ENCODE measurements at places on chromosomes 2 and 18.

DNA sequence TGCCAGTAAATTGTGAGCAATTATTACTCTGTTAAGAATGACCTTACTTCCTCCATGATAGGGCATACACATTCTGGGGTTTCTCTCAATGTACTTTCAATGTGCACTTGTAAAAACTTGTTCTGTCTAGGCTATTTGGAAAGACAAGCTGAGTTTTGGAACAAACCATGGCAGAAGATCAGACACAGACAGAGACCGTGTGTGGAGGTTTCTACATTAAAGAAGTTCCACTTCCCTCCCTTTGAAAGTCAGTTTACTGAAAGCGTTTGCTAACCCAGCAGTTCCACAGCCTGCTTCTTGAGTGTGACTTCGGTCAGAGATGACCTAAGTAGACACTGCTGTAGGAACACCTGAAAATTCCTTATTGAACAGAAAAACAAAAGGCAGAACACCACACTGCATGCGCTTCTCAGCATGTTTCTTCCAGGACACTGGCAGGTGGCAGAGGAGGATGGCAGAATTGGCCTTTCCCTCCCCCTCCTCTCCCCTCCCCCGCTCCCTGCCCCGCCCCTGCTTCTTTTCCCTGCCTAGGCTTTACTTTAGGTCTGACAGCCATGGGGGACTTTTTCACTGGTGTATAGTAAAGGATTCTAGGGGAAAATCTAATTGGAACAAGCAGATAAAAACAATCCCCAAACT is 109.8 kb downstream of the NOL10 start:
- peak; percentile 69 for DNase-seq

DNA sequence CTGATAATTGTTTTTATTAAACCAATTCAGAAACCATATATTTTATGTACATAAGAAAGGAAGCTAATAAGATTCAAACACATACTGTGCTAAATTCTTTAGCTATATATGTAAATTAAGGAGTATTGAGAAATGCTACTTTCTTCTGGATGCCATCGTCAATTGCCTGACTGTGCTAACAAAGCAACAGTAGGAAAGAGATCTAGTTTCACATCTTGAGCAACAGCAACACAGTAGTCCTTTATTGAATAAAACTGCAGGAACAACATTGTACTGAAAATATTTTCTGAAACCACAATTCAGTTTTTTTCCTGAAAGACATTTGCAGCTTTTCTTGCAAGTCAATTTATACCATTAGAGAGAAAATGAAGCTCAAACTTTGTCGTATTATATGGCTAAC is 1404.9 kb upstream of the SLC39A10 start:
- no peak for DNase-seq

DNA sequence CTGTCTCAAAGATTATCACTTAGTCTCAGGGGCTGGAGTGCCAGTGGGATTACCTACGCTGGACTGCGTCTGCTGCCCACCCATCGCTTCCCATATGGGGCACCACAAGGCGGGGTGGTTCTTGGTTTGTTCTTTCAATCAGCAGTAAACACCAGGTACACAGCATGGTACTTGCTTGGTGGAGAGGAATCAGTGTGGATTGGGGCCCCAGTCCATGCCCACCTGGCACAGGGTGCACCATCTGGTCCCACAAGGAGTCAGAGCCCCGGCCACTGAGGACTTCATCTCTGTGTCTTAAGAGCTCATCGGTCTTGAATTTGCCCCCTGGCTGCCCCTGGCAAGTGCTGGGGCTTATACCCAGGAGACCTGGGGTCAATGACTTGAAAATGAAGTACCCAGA is 96.2 kb downstream of the GLI2 start:
- no peak for DNase-seq

DNA sequence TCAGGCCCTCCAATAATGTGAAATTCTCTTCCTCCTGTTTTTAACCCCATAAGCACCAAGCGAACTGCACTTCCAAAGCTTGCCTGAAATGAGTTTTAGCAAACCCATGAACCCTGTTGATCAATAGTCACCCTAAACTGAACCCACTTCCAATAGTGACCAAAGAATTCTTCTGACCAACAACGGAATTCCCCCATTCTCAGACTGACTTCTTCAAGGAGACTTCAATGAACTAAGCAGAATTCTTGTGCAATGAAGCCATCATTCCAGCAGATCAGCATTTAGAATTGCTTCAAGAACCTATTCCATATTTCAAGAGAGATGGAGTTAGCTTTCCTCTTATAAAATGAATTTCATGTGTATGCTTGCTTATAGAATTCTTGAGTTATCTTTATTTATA is 176.9 kb upstream of the FN1 start:
- DNase-seq = no peak

DNA sequence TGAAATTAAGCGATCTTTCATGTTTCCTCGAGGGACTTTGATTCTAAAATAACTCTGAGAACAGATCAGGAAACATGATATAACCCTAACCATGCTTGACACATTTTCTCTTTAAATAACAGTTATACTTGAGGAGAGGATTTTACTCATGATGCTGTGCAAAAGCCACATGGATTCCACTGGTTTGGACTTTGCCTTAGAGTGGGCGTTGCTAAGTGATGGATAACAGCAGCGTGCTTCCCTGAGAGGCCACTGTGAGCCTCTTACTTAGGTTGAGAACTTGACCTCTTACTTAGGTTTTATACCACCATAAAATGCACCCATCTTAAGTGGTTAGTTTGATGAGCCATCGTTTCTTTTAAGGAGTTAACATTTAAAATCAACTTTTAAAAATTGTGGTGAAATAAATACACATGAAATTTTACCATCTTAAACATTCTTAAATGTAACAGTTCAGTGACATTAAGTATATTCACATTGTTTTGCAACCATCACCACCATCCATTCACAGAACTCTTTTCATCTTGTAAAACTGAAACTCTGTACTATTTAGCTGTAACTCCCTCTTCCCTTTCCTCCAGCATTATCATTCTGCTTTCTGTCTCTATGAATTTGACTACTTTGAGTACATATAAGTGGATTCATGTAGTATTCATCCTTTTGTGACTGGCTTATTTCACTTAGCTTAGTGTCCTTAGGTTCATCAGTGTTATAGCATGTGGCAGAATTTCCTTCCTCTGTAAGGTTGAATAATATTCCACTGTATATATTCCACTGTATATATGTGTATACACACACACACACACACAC is 22.6 kb downstream of the ANXA4 start:
- peak; percentile 56 for DNase-seq

- DNase-seq = no peak
Measured at GRCh38 chr2:51379997-51380396, 348.1 kb upstream of the NRXN1 start.

GRCh38 chr18:44724105-44724778 is 43.6 kb downstream of the SETBP1 start:
- peak; percentile 47 for DNase-seq

DNA sequence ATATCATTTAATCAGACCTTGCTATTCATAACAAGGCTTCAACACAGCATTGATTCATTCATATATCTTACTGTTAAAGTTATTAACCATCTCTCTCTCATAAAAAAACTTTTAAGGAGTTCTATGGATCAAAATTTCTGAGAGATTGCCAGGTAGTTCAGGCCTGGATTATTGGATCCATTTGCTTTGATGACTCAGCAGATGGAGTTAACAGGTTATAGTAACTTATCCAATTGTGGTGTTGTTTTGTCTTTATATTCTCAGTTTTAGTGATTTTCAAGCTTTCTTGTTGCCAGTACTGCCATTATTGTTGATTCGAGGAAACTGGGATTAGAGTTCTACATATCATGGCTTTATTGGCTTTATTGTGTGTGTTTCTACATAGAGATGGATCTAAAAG is 195.7 kb upstream of the MMADHC start:
- DNase-seq = no peak

- no peak for DNase-seq
Measured at GRCh38 chr18:13382954-13383827, 164.6 kb downstream of the LDLRAD4 start.

DNA sequence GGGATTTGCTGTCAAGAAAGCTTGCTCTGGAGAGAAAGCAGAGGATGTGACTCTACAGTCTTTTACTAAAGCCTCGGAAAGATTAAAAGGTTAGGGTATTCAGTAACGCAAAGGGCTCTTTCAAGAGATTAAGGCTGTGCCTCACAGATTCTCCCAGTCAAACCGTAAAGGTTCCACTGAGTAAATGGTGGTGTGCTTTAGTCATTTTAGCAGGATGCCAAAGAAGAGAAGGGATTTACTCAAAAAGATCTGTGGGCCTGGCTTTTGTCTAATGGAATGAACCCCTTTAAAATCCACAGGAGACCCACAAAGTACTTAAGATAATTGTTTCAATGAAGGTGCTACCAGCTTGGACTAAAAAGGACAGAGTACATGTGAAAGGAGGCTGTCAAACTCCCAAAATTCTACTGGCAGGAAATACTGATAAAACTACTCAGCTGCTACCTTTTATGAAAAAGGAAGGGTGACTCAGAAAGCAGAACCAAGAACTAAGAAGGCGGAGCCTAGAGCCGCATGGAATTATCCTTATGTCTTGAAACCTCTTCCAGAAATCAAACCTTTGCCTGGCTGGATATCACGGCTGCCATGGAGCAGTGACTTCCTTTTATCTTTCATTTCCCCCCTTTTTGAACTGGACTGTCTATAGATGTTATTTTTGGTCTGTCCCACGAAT is 670.2 kb upstream of the ZEB2 start:
- peak; percentile 62 for DNase-seq

GRCh38 chr2:9205963-9206948 is at the start of gene ASAP2:
Gene ASAP2 (plus strand): TSS chr2:9206812. CDS start chr2:9207105, 293 bp downstream.
- no peak for DNase-seq

GRCh38 chr2:17966798-17967197 is 88.3 kb downstream of the KCNS3 start:
- no peak for DNase-seq

DNA sequence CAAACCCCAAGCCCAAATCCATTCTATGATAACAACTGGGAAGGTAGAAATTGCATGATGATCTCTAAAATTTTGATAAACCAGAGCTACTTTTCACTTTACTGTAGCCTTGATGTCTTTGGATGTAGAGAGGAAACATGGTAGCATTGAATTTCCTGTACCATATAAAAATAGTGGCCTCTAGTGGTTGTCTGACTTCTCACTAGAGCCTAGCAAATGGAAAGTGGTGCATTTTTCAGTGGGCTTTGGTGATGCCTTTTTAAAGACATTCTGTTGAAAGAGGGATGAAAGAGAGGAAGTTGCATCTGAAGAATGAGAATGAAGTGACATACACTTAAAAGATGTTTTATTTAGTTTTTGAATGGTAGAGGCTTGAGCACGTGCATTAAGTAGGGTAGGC is 662.2 kb downstream of the XIRP2 start:
- DNase-seq = no peak

DNA sequence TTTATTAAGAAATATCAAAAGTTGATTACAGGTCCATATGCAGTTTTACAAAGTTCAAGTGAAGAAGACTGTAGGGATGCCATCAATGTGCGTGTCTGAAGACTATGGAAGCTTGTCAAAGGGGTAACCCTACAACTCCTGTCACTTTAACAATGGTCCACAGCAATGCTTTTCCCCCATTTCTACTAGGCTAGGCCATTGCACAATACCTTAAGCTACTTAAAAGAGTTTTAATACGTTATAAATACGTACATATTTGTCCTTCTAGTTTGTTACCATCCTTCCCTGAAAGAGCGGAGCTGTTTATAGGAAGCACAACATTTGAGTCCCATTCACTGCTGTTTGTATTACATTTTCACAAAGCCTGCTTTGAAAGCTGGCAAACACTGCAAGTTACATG is 26.7 kb downstream of the CNRIP1 start:
- DNase-seq = no peak

DNA sequence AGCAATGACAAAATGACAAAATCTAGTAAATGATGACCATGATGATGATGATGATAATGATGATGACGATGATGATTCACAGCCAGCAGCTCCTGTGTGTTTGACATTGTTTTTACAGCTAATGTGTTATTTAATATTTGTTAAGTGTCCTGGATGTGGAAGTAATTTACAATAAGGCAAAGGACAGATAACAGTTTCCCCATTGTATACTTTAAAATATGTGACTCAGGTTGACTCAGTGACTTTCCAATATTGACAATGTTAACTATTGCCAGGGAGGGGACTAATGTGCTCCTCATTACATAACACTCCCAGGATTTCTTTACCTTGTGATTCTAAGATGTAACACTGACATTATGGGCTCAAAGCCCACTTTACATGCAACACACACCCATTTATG is 602.2 kb downstream of the FBXO15 start:
- no peak for DNase-seq

- no peak for DNase-seq
Measured at GRCh38 chr2:219614076-219614860, 13.2 kb upstream of the SLC4A3 start.

DNA sequence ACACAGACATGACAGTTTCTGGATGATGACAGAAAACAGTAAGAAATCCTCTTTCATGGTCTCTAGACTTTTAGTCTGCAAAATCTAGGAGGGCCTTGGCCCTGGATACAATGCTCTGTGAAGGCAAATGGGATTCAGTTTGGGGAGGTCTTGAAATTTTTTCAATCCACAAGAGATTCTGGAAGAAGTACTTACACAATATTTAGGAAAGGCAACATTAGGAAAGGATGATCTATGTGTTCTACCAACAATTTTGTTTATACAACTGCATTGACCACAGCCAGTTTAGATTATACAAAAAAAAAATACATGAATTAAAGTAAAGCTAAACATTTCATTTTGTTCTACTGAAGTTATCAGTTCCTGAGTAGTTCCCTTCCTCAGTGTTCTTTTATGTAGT is 208.0 kb downstream of the SRBD1 start:
- DNase-seq = no peak

DNA sequence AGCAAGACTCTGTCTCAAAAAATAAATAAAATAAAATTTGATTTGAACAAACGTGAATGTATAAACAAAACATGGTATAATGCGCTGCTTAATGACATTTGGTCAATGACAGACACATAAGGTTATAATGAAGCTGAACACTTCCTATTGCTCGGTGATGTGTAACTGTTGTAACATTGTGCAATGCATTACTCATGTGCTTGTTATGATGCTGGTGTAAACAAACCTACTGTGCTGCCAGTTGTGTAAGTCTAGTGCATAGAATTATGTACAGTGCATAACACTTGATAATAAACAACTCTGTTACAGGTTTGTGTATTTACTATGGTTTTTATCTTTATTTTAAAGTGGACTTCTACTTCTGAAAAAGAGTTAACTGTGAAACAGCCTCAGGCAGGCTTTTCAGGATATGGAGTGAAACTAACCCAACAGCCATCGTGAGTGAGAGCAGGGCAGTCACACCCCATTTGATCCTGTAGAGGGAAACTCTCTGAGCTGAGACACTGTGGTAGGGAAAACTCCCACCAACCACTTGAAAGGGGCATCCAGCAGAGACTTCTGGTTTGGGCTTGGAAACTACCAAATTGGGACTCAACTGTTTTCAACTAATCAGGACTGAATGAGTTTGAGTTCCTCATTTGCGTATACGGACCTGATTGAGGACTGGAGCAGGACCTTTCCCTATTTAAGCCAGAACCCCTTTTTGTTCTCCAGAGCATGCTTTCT is 8.7 kb upstream of the RPRD1A start:
- DNase-seq = peak; percentile 86

- no peak for DNase-seq
Measured at GRCh38 chr2:64999754-65000153, 10.6 kb downstream of the SLC1A4 start.

GRCh38 chr2:136305517-136306192 is 187.7 kb upstream of the CXCR4 start:
- no peak for DNase-seq
